HepG2 (cell line): ENCODE measurements at places on chromosomes 3 and 15.

- no peak overlapping the region for H3K27ac ChIP-seq
- no peak for DNase-seq
- no peaks in the 10 kb centered on the region for H3K27me3 ChIP-seq
- no peaks in the 10 kb centered on the region for H3K4me1 ChIP-seq
Measured at GRCh38 chr3:123105201-123106189, 38.7 kb downstream of the PDIA5 start.

DNA sequence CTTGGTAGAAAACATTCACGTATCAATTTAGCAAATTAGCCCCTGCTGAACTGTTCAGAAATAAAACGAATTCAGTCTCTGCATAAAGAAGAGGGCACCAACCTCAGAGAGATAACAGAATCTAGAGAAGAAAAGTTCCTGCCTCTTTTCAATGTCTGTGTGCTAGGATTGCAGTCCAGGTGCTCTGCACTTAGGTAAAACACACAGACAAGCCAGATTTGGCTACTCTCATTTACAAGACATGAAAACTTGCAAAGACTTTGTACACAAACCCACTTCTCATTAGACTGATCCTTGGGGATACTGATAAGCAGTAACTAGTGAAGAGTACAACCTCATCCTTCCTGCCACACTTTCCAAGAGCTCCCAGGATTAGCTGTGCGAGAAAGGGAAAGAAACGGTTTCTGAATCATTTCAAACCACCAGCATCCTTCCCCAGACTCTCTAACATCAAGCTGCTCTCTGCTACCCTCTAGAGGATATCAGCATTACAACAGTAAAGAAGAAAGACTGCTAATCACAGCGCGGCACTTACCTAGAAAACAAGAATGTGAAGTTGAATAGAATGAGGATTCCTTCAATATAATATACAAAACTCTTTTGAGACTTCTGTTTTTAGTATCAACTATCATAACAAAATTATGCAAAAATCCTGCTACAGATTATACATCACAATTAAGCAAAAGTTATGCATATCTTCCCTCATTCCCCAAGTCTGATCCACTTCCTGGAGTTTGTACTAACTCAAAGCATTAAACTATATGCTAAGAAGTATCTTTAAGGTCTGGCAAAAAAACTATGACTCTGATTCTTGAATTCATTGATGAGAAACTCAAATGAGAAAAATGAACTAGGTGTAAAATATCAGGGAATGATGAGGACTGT lies 306.4 kb downstream of the MAGI1 start:
- H3K4me3 ChIP-seq = no peak overlapping the region
- H3K4me1 ChIP-seq = peaks cover 38% of the 10 kb centered on the region
- H3K27ac ChIP-seq = no peak overlapping the region
- no peaks in the 10 kb centered on the region for H3K36me3 ChIP-seq

DNA sequence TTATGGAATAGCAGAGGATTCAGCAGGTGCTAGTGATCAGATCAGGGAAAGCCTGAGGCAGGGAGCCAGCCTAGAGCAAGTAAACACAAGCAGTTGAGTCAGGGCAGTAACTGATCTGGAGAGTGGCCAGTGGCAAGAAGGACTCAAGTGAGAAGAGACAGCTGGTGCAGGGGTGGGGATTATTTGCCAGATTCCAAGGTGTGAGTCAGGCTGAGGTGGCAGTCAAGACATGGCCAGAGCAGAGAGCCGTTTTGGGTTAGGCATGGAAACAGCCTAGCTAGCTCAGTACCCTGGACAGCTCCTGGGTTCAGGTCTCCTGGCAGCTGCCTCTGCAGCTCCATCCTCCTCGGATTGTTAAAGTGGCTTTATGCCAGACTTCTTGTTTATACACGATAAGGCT lies 281.9 kb upstream of the ONECUT1 start:
- H3K27ac ChIP-seq = no peak overlapping the region
- peak; percentile 35 for DNase-seq
- no peak overlapping the region for H3K4me3 ChIP-seq
- H3K27me3 ChIP-seq = no peaks in the 10 kb centered on the region; the same call in 2 of the 3 replicates

DNA sequence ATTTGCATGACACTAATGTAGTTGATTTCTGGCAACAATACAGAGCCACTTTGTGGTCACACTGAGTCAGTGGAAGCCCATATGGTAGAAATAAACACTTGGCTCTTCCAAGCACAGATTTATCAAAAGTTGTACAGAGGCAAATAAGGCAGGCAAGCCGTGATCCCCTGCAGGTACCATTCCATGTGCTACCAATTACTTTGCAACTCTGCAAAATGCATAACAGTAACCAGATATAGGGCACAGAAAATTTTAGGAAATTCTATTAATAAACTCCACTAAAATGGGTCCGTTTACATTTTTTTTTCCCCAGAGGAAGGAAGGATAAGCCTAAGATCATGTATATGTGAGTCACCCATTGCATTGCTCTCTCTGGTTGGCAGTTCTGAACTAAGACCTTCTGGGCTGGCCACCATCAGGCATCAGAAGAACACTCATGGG lies 103.1 kb upstream of the PTX3 start:
- H3K36me3 ChIP-seq = no peaks in the 10 kb centered on the region
- DNase-seq = no peak
- no peaks in the 10 kb centered on the region for H3K4me1 ChIP-seq
- H3K27ac ChIP-seq = no peak overlapping the region
- no peaks in the 10 kb centered on the region for H3K27me3 ChIP-seq

- no peak for DNase-seq
- no peak overlapping the region for H3K4me3 ChIP-seq
Measured at GRCh38 chr3:50604110-50604621, 7.4 kb downstream of the CISH start.

DNA sequence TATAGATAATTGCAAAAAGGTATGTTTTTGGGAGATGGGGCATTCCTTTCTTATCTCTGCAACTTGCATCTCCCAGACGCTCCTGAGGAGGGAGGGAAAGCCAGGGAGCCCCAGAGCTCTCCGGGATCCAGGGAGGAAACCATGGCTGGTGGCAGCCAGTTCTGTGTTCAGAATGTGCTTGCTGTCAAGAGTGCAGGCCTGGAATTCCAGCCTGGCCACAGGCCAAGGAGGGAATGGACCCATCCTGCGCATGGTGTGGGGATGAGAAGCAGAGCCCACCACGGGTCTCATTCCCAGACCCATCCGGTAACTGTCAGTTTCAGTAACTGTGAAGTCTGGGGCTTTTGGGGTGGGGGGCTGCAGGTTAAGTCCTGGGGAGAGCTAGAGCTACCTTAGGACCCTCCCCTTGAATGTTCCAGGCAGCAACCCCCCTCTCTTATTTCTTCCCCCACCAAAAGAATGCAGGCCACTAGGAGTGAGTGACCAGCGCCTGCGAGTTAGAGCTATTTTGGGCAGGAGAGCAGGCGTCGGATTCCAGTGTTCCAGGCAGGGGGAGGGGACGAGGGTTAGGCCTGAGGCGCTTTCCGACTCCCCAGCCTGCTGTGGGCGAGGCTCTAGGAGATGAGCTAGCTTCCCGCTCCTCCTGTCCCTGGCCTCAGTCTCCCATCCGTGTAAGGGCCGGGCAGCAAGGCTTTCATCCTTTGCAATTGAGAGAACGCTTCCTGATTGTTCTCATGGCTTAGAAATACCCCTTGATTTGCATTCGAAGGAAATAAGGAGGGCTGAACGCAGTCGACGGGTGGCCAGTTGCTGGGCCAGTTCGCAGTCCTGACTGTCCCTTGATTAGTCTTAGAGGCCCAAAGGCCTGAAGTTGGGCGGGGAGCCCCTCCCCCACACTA lies 781 bp upstream of the DAG1 start:
- H3K4me3 ChIP-seq = peak overlapping the region; percentile 73
- no peaks in the 10 kb centered on the region; the same call in 2 of the 3 replicates for H3K27me3 ChIP-seq
- peaks cover 59% of the 10 kb centered on the region for H3K4me1 ChIP-seq
- H3K36me3 ChIP-seq = no peaks in the 10 kb centered on the region
